ENCODE measurements at places on chromosomes 2 and 18. TPM values are rescaled to one million over a fixed set of nuclear protein-coding genes. Genes with fewer than 3 reads are reported as not detected.

DNA sequence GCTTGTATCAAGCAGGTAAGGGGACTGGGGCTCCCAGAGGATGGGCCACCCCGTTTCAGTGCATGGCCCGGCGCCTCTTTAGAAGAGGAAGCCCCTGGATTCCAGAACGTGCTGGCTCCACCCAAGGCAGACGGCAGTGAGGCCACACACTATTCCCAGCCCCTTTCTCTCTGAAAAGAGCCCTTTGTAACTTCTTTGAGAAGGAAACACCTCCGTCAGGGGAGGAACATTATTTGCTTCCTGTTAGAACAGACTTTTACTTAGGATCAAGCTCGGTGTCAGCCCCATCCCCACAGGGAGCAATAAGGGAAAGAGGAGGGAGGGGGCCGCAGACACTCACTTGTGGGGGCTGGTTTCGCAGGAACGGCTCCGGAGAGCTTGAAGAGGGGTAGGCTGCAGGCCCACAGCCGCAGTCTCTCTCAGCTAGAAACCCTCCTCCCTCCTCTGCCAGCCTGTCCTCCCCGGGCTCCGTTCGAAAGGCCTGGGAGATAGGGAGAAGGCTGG, 49.6 kb upstream of the RMDN2 start:
- no peak for DNase-seq

The LPIN2 gene
- 3.7 TPM for total RNA-seq

DNA sequence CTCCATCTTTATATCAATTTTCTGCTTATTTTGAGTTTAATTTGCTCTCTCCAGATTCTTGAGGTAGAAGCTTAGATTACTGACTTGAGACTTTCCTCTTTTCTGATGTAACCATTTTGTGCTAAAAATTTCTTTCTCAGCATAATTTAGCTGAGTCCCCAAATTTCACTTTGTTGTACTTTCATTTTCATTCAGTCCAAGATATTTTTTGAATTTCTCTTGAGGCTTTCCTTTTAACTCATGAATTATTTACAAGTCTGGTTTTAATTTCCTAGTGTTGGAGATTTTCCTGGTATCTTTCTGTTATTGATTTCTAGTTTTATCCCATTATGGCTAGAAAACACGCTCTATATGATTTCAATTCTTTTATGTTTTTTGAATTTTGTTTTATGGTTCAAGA, 144.7 kb upstream of the PGAP1 start:
- no peak for DNase-seq

The MEP1B gene
- not detected for total RNA-seq

DNA sequence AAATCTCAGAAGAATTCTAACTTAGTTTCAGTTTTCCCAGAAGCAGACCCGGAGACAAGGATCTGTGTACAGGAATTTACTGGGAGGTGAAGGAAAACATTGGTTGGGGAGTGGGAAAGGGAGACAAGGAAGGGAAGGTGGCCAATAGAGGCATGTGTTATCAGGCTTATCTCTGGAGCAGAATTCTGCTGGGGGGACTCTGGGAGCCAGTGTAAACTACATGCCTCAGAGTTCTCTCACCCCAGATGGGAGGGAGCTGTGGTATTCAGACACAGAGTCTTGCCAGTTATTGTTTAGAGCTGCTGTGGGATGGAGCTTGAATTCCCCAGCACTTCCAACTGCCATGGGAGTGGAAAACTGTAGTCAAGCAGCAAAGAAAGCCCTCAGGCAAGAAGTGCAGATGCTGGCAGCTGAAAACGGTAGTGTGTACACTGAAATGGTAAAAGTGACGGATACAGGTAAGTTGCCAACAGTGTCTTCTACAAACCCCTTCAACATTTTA, 19.0 kb downstream of the DNPEP start:
- peak; percentile 76 for DNase-seq

GRCh38 chr2:96970910-96971309, 15.5 kb downstream of the FAM178B start:
- DNase-seq, result no peak

GRCh38 chr2:39851651-39852110, 72.6 kb upstream of the THUMPD2 start:
- peak; percentile 18 for DNase-seq

Measured in Daoy (cell line).